ACHN (cell line): ENCODE measurements at places on chromosomes 7 and 10.

- no peak for DNase-seq
These were observed 356.3 kb downstream of the PTEN start for GRCh38 chr10:88219753-88220152.

DNA sequence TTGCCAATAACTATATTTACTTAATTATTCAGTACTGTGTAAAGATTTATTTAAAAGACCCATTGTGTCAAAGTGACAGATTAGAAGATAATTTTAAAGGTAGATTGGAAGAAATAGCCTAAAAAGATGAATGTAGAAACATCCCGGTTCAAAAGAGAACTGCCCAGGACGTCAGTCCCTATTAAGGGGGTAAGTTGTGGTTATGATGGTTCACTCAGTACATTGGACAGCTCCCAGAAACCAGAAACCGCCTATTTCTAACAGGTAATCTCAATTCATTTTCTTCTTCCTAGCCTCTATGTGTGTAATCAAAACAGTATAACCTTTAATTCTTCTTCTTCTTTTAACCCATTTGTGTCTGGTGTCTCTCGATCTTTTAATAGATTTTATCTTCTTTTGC is 1.5 kb upstream of the FERD3L start:
- DNase-seq = peak; percentile 44

DNA sequence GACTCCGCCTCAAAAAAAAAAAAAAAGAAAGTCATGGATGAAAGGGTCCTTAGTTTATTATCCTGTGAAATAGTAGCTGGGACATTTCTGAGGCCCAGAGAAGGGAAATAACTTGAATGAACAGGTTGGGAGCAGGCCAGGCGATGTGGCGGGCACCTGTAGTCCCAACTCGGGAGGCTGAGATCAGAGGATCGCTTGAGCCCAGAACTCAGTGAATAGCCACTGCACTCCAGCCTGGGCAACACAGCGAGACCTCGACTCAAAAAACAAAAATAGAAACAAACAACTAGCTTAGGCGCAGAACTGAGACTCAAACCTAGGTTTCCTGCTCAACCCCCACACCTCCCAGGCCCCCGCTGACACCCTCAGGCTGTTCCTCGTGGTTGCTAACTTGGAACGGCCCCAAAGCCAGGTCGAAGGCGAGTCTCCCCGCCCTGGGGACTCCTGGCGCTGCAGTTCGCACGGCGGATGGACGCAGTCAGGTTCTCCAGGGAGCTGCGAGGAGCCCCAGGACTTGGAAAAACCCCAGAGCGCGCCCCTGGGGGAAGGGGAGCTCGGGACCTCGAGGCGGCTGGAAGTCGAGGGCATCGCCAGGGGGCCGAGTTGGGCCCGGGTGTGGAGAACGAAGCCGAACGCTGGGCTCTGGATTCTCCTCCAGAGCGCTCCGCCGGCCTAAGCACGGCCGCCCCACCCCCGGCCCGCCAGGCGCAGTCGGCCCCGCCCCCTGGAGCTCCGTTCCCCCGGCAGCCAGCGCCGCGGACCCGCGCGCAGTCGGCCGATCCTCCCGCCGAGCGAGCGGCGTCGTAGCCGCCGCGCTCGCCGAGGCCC is at the start of gene STOX1:
STOX1 (plus strand) TSS at position 768 of the 828 bp plus-strand sequence. CDS start 93 bp downstream, outside the sequence.
- peak; percentile 72 for DNase-seq

DNA sequence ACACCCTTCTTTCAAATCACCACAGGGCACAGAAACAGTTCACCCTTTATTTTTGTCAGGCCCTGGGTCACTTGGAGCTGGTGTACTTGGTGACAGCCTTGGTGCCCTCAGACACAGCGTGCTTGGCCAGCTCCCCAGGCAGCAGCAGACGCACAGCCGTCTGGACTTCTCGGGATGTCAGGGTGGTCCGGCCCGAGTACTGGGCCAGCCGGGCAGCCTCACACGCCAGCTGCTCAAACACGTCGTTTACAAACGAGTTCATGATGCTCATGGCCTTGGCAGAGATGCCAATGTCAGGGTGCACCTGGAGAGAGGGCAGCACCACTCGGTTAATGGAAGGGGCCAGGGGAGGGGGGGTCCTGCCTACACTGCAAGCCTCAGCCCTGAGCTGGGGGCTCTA is 2.5 kb downstream of the H2BK1 start:
- DNase-seq = no peak

- DNase-seq = peak; percentile 70
These were observed 11.3 kb downstream of the ADAM12 start for GRCh38 chr10:126376956-126377355.

GRCh38 chr7:115789901-115790300 is 240.7 kb downstream of the TFEC start:
- DNase-seq = no peak

GRCh38 chr7:67423065-67423464 is 426.4 kb downstream of the TYW1 start:
- DNase-seq = no peak

GRCh38 chr10:72079356-72079755 is 9.0 kb downstream of the SPOCK2 start:
- DNase-seq = no peak

GRCh38 chr7:31465285-31465684 is 48.6 kb upstream of the ITPRID1 start:
- DNase-seq = no peak

DNA sequence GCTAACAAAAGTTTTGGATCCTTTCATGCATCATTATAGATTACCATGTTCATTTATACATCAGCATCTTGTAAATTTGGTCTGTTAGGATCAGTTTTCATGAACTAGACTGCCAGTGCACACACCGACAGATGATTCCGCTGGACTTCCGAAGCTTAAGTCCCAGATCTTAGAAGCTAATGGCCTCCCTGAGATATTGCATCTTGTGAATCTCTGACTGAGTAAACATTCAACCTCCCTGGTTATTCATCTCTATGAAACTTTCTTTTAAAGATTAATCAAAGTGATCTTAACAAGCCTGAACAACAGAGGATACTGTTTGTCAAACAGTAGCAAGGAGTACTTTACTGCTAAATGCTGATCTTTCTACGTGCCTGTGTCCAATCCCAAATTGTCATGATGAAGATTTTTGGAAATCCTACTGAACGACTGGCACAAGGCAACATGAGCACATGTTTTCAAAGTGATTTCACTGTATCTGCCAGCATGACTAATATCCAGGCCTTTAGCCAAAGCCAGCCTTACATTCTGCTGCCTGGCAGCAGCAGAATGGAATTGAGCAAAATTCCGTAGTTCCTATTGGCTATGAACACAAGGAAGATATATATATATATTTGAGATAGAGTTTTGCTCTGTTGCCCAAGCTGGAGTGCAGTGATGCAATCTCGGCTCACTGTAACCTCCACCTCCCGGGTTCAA is 91.3 kb upstream of the ANK3 start:
- peak; percentile 90 for DNase-seq

GRCh38 chr7:101749891-101750290 is 67.5 kb upstream of the CUX1 start:
- DNase-seq = no peak

DNA sequence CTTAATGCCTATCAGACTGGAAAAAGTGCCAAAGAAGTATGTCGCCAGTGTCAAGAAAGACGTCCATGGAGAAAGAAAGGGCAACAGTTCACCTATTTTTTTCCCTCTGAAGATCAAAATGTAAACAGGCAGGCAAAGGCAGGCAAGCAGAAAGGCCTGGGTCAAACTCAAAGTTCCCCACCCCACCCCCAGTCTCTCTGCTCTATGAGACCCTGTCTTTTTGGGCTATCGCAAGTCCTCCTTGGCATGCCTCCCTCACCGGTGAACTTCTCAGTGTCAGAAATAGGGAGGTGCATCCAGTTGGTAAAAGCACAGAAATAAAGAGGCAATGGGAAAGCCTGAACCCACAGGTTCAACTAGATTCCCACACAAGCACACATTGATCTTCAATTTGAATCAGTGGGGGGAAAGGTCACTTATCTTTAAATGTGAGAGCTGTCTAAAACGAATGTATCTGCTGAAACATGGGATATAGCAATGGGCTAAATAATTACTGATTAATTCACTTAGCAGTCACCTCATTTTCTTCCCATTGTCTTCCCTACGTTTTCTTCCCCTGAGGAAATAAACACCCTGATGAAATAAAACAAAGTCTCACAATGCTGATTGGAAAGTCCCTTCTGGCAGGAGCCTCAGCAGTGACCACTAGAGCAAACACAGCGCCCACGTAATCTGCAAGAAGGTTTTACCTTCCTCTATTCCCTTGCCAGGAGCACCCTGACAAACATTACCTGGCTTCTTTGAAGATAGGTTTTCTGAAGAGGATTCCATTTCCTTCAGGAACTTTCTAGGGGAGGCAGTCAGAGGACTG is 31.1 kb downstream of the JAZF1 start:
- no peak for DNase-seq

DNA sequence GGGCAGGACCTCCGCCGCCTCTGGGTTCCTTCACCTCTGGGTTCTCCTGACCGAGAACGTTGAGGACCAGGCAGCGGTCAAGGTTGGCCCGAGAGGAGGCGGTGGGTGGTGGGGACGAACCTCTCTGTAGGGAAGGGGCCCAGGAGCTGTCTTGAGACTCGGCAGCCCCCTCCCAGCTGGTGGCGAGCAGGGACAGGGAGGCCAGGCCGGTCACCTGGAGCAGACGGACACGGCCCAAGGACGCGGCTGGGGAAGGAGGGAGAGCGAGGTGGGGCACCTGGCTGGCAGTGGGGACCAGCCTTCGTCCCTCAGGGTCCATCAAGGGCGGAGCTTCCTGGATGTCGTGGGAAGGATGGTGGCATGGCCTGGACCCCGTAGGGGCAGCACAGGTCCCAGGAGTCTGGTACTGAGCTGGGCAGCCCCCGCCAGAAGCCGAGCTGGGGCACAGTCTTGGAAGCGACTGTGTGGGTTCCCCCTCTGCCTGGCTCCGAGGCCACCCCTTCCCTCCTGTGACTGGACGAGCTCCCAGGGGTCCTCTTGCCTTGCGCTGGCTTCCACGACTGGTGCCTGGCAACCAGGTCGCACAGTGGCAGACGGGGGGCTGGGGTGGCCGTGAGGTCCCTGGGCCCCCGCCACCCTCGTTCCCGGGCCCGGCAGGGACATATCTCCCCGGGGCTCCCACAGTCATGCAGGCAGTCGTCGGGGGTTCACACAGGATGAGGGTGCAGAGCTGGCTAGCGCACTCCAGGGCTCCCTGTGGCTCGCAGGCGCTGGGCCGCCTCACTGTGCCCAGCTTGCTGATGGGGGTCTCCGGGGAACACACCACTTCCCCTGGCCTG is 89.9 kb downstream of the DNAJB6 start:
- no peak for DNase-seq

DNA sequence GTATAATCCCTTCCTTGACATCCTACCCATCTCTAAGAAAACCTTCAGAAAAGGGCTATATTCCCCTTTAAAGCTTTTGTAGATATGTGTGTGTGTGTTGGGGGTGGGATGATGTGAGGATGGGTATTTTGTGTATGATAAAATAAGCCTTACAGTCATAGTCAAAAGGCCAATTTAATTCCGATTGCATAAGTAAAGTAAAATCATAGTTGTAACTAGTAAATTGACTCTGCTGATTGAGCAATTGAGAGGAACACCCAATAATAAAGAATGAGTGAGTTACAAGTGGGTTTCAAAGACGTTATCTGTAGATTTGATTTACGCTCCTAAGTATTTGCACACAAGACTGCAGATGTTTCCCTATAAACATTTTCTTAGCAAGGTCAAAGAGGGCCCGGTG is 71.3 kb upstream of the ITPRID1 start:
- no peak for DNase-seq

- no peak for DNase-seq
These were observed 350.9 kb downstream of the RNLS start for GRCh38 chr10:88232029-88232895.

DNA sequence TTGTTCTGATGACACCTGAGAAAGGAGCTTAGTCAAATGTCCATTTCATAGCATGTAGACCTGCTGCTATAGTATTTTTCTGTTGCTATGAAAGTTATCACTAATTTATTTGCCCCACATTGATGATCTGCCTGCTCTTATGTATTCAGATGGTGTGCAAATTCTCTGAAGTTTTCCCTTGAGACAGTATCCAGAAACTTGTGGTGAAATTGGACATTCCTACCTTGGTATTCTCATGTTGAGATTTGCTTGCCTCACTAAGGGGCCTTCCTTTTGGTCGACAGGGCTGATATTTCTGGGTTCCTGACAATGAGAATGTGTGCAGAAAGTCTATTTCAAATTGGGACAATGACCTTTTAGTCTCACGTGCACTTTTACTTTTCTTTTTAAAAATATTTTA is 253.2 kb upstream of the FZD8 start:
- no peak for DNase-seq

- DNase-seq = no peak
These were observed 177.3 kb downstream of the KMT2E start for GRCh38 chr7:105191331-105191730.

GRCh38 chr7:157675427-157675927 is 338.7 kb downstream of the DNAJB6 start:
- DNase-seq = no peak

- no peak for DNase-seq
These were observed 182.6 kb downstream of the COBL start for GRCh38 chr7:51134013-51134441.
